H54 (cell line): ENCODE measurements at places on chromosomes 3 and 15.

DNA sequence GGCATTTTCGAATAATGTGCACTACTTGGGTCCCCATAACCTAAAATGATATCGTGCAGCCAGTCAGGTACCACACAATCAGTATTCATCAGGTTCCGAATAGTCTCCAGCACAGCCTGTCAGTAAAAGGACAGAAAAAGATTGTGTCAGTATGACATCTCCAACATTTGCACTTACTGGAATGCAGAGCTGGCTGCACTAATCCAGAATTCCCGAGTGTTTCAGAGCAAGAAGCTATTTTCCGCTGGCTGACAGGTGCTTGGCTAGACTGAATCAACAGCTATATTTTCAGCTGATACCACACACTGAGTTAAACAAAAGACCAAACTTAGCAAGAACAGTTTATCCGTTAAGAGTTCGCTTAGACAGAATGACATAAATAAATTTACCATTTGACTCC lies 68.8 kb downstream of the AQR start:
- DNase-seq: no peak

GRCh38 chr15:65603134-65603533 lies 7.8 kb downstream of the INTS14 start:
- DNase-seq: no peak

- DNase-seq: no peak
Measured at GRCh38 chr3:132456136-132456535, 38.8 kb downstream of the DNAJC13 start.

DNA sequence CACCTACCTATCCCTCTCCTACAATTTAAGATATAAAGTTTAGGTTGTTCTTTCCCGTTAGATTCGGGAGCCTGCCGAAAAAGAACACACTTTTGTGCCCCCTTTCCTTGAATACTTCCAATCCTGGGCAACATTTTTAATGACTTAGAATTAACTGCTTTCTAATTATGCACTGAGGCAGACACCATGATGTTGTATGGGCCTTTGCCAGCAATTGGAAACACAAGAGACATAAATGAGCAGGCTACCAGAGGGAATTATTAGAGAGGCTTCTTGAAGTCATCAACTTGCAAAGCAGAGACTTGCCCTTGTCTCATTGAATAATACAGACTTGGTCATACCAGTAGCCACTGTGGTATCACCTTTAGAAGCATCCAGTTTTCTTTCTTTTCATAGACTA lies 96.8 kb downstream of the CDIN1 start:
- DNase-seq: no peak

- DNase-seq: no peak
Measured at GRCh38 chr3:175149675-175150074, 290.5 kb downstream of the NAALADL2 start.

- no peak for DNase-seq
Measured at GRCh38 chr3:138456961-138457862, 22.8 kb downstream of the ESYT3 start.

- DNase-seq: no peak
Measured at GRCh38 chr3:65660000-65660598, 378.6 kb downstream of the MAGI1 start.

- DNase-seq: no peak
Measured at GRCh38 chr3:68447885-68448284, 484.5 kb downstream of the TAFA4 start.

DNA sequence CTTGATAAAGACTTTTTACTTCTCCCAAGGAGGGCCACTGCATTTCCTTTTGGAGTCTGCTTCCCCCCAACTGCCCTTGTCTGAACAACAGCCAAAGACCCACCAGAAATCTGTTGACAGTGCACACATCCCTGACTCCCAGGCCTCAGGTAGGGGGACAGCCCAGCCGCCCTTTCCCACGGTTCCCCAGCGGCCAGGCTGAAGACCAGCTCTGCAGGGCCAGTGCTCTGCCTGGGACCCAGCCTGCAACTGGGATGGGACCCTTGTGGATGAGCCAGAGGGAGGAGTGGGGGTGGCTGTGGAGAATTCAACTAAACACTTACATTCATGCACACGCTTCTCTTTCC lies 8.1 kb upstream of the PRR23E start:
- DNase-seq: no peak

GRCh38 chr3:30547716-30548115 lies 58.7 kb upstream of the TGFBR2 start:
- DNase-seq: no peak

- DNase-seq: no peak
Measured at GRCh38 chr3:185052631-185053030, 100.2 kb downstream of the C3orf70 start.

DNA sequence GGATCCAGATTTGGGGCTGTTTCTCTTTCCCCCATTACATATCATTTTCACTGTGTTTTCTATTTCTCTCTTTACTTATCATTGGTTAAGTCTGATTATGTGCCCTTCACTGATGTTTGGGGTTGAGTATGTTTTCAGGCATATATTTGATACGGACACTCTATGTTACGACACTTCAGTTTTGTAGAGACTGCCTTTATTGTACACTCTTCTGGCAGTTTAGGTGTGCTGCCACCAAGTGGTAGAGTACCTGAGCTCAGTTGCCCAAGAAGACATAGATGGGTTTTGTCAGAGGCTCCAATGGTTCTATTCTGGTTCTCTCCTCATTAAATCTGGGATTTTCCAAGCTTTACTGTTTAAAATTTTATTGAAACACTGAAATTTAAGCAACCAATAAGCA lies 255.0 kb upstream of the ROPN1 start:
- DNase-seq: no peak

GRCh38 chr15:58396181-58396580 lies 35.6 kb upstream of the LIPC start:
- no peak for DNase-seq

GRCh38 chr15:82763361-82764116 lies 42.3 kb downstream of the FSD2 start:
- no peak for DNase-seq

DNA sequence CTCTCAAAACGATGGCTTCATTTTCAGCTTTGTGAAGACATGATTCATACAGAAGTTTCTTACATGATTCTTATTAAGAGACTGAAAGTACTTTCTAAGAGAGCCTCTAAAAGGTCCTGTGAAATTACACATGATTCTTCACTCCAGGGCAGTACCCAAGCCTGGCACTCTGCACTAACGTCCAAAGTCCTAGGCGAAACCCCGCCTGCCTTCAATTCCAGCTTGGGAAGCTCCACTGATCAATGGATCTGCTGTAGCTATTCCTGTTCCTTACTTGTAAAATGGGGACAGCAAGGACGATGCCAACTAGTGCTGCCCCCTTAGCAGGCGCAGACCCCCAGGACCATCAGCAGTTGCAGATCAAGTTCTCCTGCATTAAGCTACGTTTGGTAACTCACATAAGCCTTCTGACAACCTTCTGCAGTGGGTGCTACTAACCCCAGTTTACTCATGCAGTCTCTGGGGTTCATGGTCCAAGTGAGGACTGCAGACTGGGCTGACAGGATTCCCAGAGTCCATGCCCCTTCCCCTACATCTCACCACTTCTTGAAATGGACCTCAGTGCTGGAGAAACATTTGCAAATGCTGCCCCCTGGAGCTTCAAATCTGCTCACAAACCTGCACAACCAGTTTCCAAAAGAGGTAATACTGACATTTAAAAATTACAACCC lies 10.6 kb downstream of the CHCHD4 start:
- no peak for DNase-seq
